Activated naive CD4-positive, alpha-beta T cell treated with anti-CD3 and anti-CD28 coated beads, Interleukin-2, amount 50 U/mL, for 72 hours (primary cell): ENCODE measurements at places on chromosomes 12 and 14. TPM values are rescaled to one million over a fixed set of nuclear protein-coding genes. Genes with fewer than 3 reads are reported as not detected.

DNA sequence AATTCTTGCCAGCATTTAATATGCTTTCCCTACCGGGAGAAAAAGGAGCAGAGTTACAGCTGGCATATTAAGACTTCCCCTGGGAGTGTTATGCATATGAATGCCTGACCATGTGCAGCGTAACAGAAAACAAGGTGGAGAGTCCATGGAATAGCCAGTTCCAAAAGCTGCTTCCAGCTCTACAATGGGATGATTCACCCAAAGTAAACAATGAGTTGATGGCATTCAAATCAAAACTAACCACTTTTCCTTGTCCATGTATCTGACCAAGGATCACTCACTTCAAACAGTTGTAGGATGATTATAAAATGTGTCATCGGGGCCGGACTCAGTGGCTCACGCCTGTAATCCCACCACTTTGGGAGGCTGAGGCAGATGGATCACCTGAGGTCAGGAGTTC, 48.1 kb upstream of the BICDL1 start:
- DNase-seq, result no peak

- DNase-seq, result no peak
Observed at GRCh38 chr14:32078858-32079216, 1.7 kb downstream of the ARHGAP5 start.

- DNase-seq, result no peak
Observed at GRCh38 chr12:122935318-122935717, 30.9 kb downstream of the ABCB9 start.

- DNase-seq, result no peak
Observed at GRCh38 chr14:104040539-104040938, 45.0 kb upstream of the ASPG start.

DNA sequence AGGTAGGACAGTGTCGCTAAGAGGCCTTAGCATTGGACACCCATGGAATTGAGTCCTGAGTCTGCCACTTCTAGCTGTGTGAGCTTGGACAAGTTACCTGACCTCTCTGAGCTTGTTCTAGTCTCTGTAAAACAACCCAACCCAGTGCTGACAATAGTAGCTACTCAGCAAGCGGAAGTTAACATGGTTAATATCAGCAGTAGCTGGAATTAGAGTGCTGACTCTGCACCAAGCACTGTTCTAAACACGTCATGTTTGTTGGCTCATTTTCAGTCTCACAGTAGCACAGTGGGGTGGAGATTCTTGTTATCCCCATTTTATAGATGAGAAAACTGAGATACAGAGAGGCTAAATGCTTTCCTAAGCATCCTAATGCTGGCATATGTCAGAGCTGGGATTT, 47.5 kb upstream of the RIN3 start:
- no peak for DNase-seq

GRCh38 chr14:38078393-38078792, 129.3 kb upstream of the SSTR1 start:
- DNase-seq, result no peak

The PIANP gene
- 1.3 TPM for total RNA-seq

The CRACR2A gene
- 32.0 TPM for total RNA-seq

The DEGS2 gene
- total RNA-seq, result 3.2 TPM

The VRTN gene
- not detected for total RNA-seq

The DHRS2 gene
- 1.3 TPM for total RNA-seq
